Tracheal epithelial cell (primary cell): ENCODE measurements at places on chromosomes 3 and 15. TPM values are rescaled to one million over a fixed set of nuclear protein-coding genes. Genes with fewer than 3 reads are reported as not detected.

Gene AQP9
- total RNA-seq, result 0.24 TPM in 1 of 2 replicates, not detected in the other

Gene CCRL2
- total RNA-seq, result 0.24 TPM in 1 of 2 replicates, not detected in the other

Gene GOLGA8Q
- 0.64 TPM in 1 of 2 replicates, not detected in the other for total RNA-seq

Gene ASB14
- not detected in 2 replicates for total RNA-seq

Gene CDCP1
- total RNA-seq, result 52.0 and 107 TPM in 2 replicates
